ENCODE measurements at places on chromosomes 3 and 15. TPM values are rescaled to one million over a fixed set of nuclear protein-coding genes. Genes with fewer than 3 reads are reported as not detected.

The PROK2 gene
- 0.47 TPM for total RNA-seq

DNA sequence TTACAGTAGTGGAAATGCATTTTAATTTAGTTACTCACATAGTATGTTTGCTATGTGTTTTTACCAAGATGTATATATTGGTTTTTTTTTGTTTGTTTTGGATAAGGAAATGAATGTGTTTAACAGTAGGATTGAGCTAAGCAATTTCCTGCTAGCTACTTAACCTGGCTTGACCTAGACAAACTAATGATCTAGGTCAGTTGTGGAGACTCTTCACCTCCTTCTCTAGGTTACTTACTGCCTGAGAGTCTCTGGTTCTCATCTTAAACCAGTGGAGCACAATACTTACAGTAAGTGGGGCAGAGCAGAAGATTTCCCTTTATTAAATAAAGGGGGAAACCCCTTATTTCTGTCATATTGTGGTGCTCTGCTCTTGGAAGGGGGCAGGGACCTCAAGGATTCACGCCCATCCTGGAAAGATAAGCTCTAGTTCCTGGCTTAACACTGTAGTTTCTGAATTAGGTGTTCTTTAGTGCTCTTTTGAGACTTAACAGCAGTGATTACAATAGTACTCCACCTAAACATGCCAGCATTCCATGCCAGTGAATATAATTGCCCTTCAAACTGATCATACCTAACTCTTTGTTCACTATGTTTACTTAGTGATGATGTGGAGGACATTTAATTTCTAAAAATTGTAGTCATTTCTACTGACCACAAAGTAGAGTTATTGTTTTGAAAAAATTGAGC is 79.9 kb downstream of the UBP1 start:
- DNase-seq = no peak

GRCh38 chr15:76285241-76285825 is 25.9 kb downstream of the ETFA start:
- DNase-seq = no peak

GRCh38 chr3:88032245-88032644 is 26.6 kb downstream of the CGGBP1 start:
- DNase-seq = no peak

GRCh38 chr3:127666676-127667075 is 6.1 kb upstream of the ABTB1 start:
- no peak for DNase-seq

The DCLK3 gene
- total RNA-seq = 1.2 TPM

The TMC3 gene
- total RNA-seq = not detected

All from psoas muscle (tissue), 8 donors.